SK-N-DZ (cell line): ENCODE measurements at places on chromosomes 7 and 10.

DNA sequence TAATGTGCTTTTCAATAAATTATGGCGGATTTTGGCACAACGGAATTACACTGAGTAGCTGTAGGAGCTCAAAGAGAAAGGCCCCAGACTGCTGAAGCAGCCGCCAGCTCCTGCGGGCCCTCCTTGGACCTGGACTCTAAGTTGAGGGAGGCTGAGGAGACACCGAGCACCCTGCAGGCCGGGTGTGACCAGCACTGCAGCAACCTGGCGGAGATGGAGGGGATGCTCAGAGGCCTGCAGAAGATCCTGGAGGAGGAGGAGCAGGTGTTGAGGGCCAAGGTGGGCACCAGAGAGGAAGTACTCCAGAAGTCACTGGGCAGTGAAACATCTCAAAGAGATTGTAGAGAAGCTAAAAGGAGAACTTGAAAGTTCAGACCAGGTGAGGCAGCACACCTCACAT lies 33.0 kb upstream of the POM121L12 start:
- no peak for DNase-seq

DNA sequence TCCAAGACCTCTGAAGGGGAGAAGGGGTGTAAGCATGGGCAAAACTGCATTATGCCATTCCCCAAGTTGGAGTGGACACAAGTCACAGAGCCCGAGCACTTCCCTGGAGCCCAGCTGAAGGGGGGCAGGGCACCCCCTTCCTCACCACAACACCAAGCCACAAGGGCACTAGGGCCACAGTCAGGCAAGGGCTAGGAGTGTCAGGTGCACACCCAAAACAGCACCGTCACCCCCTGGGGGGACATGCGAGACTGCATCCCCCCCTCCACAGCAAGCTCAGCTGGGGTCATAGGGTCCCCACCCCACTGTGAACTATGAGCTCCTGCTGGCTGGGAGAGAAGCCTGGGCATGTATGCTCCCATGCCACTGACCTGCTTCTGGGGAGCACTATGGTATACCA lies 143.9 kb downstream of the GRID1 start:
- DNase-seq: no peak

GRCh38 chr7:44394112-44394447 lies 68.7 kb upstream of the CAMK2B start:
- no peak for DNase-seq

DNA sequence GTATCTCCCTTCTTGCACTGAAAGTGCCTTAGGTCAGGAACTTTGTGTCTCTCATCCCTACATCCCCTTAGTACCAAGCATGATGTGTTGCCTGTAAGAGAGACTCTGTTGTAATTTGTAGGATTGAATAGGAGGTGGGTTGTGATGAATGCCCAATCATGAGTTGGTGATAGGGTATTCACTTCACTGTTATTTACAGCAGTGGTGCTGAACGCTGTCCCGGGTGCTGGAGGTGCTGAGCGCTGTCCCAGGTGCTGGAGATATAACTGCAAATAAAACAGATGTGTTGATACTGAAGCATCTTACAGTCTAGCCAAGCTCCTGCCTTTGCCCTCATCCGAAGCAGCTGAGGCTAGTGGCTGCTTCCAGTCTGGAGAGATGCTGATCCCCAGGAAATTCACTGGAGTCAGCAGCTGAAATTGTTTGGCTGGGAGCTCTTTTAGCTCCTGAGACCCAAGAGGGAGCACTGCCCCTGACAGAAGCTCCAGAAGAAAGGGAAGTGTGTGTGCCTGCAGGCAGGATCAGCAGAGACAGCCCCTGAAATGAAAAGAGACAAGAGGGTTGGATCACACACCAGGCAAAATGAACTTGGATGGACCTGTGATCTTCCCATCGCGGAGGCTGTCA lies 183.4 kb downstream of the SORCS3 start:
- DNase-seq: no peak

DNA sequence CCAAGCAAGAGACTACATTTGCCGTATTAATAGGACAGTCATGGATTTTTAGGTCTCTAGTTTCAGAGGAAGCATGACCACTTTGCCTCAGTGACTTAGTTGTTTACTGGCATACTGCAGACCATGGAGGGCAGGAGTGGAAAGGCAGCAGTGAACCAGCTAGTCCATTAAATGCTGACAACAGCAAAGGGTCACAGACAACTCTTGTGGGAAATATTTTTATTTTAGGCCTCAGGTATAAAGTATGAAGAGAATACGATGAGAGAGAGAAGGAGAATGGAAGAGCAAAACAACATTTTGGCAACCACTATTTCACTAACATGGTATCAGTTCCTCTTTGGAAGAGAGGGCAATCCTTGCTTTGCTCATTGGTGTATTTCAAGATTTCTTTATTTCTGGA lies 118.0 kb downstream of the RELN start:
- no peak for DNase-seq

DNA sequence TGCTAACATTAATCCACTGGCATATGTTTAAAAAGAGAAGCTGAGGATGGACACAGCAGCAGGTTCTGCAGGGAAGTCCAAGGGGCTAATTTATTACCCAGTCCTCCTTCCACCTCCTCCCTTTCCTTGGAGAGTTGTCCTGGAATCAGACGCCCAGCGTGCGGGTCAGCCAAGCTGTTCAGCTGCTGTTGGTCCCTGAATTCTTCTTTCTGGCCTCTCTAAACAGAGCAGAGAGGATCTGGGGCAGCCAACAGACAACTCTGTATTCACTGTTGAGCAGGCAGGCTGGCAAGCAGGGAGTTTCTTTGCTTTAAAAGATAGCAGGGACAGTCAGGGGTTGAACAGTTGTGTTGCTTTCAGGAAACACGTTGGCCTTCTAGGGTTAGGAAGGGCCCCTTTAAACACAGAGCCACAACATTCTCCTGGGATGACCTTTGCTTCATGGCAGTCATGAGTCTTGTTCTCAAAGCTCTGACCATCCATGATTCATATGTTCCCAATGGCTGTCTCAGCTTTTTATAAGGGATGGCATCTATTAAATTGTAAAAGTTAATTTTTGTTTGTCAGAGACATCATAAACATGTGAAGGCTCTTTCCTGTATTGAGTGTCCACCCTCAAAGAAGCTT lies 217.0 kb downstream of the CREB5 start:
- DNase-seq: no peak

DNA sequence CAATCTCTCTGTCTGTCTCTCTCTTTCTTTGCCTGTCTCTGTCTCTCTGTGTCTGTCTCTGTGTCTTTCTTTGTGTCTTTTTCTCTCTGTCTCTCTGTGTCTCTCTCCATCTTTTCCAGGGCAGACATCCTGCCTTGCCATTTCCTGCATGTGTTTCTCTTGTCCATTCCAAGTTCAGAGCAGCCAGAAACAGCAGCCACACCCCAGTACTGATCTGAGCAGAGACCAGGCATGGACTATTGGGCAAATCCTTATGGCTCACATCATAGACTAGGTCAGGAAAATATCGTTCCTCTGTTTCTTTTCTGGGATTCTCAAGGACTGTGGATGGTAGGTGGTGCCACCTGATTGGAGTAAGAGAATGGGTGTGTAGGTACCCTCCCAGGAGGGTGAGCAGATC lies 95.8 kb downstream of the RAMP3 start:
- DNase-seq: no peak

- DNase-seq: no peak
Observed at GRCh38 chr10:79380946-79381721, 33.9 kb downstream of the PPIF start.

DNA sequence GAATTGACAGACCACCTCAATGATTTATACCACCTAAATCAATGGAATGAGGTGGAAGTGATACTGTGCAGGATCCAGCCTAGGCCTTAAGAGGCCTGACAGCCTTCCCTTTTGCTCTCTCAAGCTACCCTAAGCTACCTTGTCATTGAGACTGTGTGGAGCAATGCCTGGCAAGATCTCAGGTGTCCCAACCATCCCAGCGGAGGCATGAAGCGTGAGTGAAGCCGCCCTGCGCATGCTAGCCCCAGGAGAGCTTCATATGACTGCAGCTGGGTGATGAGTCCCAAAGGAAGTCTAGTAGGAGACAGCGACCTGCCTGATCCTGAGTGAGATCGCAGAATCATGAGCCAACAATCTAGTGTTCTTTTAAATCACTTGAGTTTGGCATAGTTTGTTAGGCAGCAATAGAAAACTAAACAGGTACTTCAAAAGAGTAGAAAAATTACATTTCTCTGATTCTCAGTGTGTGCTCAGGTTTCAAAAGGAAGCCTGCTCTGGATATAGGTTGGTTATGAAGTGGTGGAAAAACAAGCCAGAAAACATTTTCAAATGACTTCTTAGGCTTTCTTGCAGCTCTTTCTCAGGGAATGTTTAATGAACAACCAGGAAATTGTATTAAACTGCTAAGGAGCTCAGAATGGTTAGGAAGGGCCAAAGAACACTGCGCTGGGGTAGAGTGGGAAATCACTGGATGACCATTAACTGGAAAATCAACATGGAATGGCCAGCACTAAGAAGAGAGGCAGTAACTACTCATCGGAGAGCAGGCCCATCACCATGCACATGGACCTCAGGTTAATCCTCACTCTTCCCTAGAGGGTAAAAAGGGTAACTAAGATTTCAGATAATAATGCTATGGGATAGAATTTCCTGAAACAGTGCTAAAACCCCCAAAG lies 535.2 kb downstream of the PHTF2 start:
- no peak for DNase-seq

GRCh38 chr10:43262902-43263466 lies 3.9 kb downstream of the RASGEF1A start:
- no peak for DNase-seq

DNA sequence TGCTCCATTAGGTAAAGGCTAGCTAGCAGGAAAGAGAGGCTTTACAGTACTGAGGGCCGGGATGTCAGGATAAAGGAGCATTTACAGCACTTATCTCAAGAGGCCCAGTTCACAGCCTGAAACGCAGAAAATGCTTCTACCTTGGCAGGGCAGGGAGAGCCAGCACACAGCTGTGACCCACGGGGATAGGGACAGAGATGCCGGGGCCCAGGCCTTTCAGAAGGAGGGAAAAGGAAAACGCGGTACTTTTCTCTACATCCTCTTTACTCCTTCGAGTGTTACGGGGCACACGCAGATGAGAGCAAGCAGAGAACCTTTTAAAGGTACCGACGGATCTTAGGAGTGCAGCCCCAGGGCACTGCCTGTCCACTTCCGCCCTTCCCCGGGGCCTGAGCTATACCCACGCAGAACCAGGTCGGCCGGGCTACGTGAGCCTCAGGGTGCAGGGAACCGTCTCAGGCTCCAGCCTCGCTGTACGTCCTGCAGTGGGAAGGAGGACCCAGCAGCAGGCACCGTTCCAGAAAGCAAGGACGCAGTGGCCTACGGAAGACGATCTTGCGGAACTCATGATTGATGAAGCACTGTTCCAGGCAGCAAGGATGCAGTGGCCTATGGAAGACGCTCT lies 232.3 kb downstream of the ELFN1 start:
- no peak for DNase-seq

- DNase-seq: no peak
Observed at GRCh38 chr10:129004398-129004797, 462.6 kb upstream of the MGMT start.

DNA sequence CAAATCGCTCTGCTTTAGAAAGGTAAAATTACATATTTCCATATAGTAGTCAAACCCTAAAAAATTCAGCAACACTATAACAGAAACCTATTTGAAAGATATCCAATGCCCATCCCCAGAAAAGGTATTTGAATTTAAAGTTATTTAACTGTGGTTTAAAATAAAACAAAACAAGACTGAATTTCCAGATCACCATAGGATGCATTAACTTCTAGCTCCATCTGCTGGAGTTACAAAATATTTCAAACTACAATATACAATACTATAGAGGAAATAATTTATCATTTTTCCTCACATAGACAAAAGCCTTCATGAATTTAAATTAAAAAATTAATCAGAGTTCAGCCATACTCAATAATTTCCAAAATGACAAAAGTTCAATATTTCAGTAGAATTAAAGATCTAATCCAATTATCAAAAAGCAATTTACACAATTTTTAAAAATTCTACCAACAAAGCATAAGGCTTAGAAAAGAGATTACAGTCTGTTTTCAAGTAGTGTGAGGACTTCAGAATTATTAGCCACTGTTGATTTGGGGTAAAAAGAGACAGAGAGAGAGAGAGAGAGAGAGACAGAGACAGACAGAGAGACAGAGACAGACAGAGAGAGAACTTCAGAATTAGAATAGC lies 75.9 kb downstream of the LMBR1 start:
- DNase-seq: no peak

DNA sequence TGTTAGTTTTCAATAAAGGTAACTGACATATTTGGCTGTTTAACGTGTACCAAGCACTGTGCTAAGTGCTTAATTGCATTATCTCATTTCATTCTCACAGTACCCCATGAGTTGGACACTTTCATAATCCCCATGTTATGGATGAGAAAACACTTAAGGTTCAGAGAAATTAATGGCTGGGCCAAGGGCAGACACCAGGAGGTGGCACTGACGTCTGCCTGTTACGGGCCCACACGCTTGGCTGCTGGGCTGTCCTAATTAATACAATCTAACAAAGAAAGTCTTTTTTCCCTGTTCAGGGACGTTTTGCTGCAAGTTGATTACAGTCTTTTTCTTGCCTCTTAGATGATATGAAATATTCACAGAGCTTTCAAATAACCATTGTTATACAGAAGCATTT lies 16.1 kb downstream of the DYDC2 start:
- no peak for DNase-seq

- no peak for DNase-seq
Observed at GRCh38 chr7:981793-982510, 1.0 kb upstream of the CYP2W1 start.

- peak; percentile 82 for DNase-seq
Observed at GRCh38 chr10:49395741-49396665, at the start of gene DRGX. Gene DRGX (minus strand): TSS chr10:49396089. CDS start chr10:49395440, 649 bp downstream.

DNA sequence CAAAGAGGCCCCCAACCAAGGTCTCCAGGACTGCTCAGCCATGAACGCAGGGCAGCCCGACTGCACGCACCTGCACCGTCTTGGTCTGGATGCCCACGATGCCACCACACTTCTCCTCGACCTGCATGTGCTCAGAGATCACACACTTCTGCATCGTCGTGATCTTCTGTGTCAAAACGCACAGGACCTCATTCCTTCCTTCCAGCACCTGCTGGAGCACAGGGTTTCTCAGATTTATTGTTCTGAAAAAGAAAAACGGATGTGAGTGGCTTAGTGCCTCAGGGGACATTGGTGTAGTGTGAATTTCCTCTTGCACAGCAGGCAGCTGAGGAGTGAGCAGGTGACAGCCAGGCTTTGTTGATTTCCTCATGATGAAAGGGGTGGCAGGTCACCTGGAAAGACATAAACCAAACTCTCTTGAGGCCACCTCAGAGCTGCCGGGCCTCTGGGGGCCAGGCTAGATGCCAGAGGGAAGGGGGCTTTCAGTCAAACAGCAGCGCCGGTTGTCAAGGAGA lies 38.2 kb downstream of the GSDME start:
- DNase-seq: no peak

GRCh38 chr7:128217030-128217805 lies 23.9 kb upstream of the LEP start:
- no peak for DNase-seq
